NCI-H748 treated with DMSO at 0.1 percent for 48 hours (cell line): ENCODE measurements at places on chromosomes 4 and X.

DNA sequence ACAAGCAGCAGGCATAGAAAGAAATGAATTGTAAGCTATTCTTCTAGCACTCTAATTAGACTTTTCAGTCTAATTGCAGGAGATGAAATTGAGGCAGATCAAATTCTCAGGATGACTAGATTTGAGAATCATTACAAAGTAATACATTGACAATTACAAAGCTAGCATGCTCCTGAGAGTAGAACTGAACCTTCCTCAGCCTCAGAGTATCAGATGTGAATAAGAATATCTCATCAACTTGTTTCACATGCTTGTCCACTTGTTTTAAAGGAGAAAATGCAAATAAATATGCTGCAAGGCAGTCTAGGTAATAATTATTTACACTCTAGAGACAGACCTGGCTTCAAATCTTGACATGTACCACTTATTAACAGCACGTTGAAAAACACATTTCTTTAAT lies 491.0 kb upstream of the MAGEB2 start:
- DNase-seq, result no peak

DNA sequence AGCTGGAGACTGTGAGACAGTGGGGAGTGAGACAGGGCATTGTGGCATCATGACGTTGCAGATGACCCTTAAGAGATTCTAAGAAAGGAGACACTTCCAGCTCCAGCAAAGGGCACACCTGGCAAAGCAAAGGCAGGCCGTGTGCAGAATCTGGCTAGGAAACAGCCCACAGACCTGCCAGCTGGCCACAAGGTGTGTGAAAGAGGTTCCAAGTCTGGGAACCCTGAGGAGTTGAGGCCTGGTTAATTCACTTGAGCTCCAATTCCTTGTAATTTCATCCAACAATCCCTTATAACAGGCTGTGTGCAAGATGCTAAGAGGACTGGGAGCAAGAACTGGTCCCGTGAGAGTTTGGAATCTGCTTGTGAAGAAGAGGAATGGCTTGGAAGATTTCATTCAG lies 72.8 kb upstream of the FAM9A start:
- no peak for DNase-seq

DNA sequence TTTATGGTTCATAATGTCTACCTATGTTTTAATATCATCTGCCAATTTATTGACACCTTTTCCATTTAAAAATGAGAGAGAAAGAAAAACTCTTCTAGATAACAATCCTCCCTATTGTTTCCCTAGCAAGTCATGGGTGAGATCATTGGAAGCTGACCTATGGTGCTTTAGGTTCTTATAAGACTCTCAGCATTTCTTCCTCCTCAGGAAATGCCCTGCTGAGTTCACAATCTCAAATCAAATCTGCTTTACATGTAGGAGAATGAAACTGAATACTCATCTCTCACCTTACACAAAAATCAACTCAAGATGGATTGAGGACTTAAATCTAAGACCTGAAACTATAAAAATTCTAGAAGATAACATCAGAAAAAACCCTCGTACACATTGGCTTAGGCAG lies 267.4 kb downstream of the RAPGEF2 start:
- DNase-seq, result no peak

DNA sequence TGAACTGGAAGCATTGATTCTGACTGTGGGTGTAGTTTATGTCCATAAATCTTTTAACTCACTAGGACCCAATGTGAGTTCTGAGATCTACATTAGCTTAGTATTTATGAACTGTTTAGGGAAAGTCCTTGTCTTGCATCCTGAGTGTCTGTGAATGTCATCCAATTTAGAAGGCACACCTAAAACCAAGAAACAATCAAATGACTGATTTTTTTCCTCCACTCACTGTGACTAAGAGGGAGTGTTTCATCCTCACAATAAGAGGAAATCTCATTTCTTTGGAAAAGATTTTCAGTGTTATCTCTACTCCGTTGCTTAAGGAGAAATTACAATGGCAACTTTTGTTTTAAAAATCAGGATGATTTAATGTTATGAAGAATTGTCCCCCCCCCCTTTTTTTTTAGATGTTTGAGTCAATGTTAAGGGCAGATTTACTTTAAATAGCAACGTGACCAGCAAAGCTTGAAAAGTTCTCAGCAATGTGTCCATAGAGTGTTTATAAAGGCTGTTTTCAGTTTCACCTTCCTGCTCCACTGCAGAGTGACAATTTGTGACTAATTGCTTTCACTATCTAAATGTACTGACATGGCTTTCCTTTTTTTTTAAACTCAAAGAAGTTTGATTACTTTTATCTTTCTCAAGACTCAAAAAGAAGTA lies 173.0 kb downstream of the SPCS3 start:
- no peak for DNase-seq

DNA sequence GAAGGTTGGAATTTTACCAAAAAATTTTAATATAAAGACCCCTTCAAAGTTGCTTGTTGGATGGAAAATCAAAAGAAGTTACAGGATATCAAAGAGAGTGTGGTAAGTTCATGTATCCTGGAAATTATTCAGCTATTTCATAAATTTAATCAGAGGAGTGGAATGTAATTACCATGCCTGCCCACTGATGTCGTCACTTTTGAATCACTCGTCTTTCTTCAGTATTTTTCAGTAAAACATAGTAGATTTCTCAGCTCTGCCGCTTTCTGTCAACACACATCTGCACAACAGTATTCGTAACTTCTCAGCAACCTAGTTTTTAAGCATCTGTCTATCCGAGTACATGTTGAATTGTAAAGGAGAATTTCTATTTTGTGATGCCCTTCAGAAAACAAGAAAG lies 2163.0 kb upstream of the AGA start:
- DNase-seq, result no peak
